ENCODE measurements at places on chromosomes 6 and 20.

DNA sequence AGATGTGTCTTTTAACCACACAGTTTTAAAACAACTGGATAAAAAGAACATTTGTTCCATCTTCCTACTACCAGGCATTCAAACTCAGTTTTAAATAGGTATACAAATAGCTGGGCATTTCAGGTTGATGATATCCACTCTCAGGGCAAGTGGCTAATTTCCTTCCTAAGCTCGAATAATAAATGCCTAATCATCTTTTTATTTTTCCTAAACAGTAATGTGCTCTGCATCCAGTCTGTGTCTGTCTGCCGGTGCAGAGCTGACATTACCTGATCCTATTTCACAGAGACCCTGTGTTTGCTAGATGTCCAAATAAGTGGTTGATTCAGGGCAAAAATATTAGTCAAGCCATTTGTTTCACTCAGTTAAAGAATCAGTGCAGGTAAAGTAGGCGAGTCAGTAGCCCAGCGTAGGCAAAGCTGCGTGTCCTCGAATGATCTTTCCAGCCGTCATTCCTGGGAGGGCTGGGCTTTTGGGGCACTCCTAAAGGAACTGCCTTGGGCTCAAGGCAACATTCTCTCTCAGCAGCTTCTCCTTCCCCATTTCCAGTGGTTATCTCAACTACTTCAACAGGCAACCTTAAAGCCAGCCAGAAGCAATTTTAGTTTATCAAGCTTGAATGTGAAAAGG is 74.2 kb upstream of the BMP2 start:
- no peak for DNase-seq

GRCh38 chr20:63026582-63027165 is 19.9 kb upstream of the BHLHE23 start:
- no peak for DNase-seq

GRCh38 chr20:38211200-38212097 is 46.4 kb upstream of the TGM2 start:
- no peak for DNase-seq

DNA sequence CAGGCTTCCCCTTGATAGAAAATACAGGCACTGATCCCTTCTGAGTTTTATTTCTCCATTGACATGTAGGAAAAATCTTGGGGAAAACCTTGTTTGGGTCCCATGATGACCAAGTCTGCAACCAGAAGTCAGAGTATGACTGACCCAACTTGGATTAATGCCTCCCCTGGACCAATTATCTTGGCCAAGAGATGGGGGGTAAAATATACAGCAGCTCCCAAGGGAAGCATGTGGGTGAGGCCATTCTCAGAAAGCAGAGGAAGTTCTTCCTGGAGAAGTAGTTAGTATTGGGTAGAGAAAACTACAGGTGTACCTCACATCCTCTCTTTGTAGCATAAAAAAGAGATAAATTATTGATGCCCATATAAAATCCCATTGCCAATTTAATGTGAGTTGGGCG is 285.2 kb upstream of the PLCB4 start:
- no peak for DNase-seq

DNA sequence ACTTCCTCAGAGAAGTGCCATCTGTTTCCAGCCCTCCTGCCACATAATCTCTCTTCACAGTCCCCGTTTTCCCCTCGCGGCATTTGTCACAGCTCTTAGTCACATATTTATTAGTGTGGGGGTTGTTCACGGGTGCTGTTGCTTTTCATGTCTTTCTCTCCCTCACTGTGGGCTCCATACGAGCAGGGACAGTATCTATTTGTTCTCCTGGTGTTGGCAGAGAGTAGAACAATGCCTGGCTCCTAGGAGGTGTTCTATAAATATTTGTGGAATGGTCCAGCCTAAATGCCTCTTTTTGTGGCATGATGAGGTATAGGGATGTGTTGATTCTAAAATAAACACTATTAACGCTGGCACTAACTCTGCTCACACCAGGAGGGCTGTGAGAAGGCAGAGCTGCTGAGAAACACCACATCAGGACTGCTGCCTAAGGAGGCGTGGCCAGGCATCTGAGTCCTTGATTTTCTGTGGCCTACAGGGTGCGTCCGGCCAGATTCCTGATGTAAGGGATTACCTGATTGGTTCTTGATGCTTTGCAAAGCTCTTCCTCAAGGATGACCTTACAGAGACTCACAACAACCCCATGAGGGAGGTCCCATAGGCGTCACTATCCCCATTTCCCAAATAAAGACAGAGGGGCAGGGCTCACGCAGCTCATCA is 219.8 kb upstream of the ARID1B start:
- DNase-seq, result no peak

DNA sequence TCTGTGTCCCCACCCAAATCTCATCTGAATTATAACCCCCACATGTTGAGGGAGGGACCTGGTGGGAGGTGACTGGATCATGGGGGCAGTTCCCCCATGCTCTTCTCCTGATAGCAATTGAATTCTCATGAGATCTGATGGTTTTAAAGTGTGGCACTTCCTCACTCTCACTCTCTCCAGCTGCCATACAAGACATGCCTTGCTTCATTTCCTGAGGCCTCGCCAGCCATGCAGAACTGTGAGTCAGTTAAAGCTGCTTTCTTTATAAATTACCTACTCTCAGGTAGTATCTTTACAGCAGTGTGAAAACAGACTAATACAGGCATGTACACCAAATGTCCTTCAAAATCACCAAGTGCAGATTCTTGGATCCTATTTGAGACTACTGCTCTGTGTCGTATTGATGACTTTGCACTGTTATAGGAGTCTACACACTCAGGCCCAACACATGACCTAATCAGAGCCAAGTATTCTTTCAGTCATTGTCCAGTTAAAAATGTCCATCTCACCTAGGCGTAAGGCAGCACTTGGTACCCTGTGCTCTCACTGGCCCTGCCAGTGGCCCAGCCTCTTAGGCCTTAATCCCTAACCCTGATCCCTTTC is 52.8 kb upstream of the UST start:
- DNase-seq, result no peak

- no peak for DNase-seq
These were observed 46.9 kb downstream of the SOD2 start for GRCh38 chr6:159646116-159646515.

DNA sequence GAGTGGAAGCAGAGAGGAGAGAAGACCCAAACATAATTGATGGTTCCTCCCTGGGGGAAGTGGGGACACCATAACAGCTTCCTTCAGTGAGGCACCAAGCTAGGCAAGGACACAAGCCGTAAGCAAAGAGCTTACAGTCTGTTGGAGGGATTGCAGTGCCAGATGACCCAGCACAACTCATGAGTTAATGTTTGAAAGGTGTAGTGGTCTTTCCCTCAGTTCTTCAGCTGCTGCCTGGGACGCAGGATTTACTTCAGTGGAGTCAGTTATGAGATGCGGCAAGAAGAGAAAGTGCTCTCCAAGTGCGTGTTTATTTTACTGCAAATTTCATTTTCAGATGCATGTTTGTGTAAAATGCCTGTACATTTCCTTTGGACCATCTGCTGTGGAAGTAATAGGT is 38.7 kb upstream of the SLC17A4 start:
- no peak for DNase-seq

- DNase-seq, result no peak
These were observed 465.3 kb downstream of the CBLN4 start for GRCh38 chr20:55540013-55540412.

DNA sequence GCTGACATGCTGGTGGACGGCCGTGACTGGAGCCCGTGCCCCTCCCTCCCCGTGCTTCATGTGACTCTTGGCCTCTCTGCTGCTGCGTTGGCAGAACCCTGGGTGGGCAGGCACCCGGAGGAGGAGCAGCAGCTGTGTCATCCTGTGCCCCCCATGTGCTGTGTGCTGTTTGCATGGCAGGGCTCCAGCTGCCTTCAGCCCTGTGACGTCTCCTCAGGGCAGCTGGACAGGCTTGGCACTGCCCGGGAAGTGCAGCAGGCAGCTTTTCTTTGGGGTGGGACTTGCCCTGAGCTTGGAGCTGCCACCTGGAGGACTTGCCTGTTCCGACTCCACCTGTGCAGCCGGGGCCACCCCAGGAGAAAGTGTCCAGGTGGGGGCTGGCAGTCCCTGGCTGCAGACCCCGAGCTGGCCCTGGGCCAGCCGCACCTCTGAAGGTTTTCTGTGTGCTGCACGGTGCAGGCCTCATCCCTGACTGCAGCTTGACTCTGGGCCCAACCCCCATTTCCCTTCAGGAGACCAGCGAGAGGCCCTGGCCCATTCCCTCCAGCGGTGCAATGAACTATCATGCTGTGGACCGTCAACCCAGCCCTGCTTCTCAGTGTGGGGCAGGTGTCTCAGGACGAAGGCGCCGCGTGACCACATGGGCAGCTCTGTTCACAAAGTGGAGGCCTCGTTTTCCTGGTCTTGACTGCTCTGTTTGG is 8.1 kb downstream of the NPBWR2 start:
- no peak for DNase-seq

DNA sequence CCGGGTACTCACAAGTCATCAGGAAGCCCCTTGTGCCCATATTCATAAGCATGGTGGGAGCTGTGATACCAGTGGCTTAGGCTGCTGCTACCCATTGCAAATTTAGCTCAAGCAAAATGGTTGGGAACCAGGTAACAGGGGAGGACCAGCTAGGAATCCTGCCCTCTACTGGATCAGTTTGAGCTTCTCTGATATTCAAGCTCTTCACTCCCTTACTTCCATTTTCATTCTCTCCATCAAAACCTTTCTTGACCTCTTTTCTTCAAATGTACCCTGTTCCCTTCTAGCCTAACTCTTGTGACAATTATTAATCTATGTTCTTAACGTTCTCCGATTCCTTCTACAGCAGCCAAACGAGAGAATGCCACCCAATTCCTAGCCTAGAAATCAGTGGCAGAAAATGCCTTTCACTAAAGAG is 9.7 kb downstream of the NOL7 start:
- no peak for DNase-seq

DNA sequence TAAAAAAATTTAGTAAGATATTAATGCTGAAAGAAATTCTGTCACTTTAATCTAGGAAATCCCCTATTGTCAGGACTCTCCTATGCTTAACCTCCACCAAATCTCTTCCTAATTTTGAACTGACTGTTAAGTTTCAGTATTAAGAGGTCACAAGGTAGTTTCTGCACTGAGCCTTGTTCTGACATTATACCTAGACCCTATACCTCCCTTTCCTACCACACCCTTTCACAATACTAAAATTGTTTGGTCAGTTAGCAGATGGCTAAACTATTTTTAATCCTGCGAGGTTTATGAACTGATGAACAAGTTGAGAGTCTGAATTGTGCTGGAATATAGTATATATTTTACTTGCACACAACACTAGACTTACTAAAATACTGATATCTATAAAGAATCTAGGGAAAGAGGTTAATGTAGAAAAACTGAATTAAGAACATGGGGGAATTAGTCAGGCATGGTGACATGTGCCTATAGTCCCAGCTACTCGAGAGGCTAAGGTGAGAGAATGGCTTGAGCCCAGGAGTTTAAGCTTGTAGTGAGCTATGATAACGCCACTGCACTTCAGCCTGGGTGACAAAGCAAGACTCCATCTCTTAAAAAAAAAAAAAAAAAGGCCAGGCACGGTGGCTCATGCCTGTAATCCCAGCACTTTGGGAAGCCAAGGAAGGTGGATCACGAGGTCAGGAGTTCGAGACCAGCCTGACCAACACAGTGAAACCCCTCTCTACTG is 51.5 kb downstream of the HBS1L start:
- DNase-seq, result no peak

GRCh38 chr6:155219299-155219698 is 44.5 kb upstream of the CLDN20 start:
- no peak for DNase-seq

- no peak for DNase-seq
These were observed 31.7 kb upstream of the ME1 start for GRCh38 chr6:83462524-83462923.

GRCh38 chr6:144353871-144354314 is 68.8 kb downstream of the UTRN start:
- DNase-seq, result no peak

DNA sequence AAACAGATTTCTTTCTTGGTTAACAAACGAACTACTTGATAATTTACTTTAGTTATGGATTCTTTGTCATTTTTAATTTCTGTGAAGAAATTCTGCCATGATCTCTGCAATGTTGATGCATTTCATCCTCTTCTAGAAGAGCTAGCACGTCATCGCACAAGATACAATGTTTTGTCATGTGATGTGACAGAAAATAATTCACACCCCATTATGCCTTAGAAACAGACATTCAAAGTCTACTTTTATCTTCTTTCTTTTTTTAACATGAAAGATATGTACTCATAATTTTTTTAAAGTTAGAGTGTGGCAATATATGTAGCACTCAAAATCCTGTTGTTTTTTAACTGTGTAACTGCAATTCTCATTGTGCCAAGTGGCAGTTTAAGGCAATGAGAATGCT is 39.6 kb upstream of the NELFCD start:
- DNase-seq, result no peak

- no peak for DNase-seq
These were observed 43.5 kb upstream of the TIAM2 start for GRCh38 chr6:154951345-154952200.

- no peak for DNase-seq
These were observed 183.9 kb downstream of the DLL1 start for GRCh38 chr6:170106906-170107525.

DNA sequence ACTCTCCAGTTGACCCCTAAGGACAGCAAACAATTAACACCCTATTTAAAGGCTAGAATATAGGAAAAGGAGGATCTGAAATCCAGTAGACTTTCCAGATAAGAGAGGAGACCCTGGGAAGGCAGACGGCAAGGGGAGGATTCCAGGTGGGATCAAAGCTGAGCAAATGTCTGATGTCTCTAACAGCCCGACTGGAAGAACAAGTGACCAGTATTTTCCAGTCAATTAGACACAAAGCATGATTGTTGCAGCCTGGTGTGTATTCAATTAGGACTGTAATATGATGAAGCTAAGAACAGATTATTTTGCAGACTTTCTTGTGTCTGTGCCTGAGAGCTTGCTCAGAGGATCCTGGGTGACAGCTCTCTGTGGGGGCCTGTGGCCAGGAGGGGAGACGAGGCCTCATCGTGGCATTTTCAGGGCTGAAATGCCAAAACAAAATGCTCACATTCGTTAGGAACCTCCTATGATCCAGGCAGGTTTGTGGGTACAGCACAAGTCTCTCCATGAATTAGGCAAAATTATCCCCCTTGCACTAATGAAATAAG is 471.8 kb upstream of the AGPAT4 start:
- DNase-seq, result no peak

GRCh38 chr6:139436200-139436956 is 61.9 kb upstream of the CITED2 start:
- DNase-seq, result no peak

- DNase-seq, result no peak
These were observed 90.9 kb downstream of the DTD1 start for GRCh38 chr20:18678549-18679419.

- peak; percentile 66 for DNase-seq
These were observed 44.1 kb downstream of the NHSL1 start for GRCh38 chr6:138454981-138455706.

GRCh38 chr20:44543358-44543757 is 21.5 kb upstream of the SERINC3 start:
- no peak for DNase-seq
